ENCODE measurements at places on chromosomes 3 and 15.

DNA sequence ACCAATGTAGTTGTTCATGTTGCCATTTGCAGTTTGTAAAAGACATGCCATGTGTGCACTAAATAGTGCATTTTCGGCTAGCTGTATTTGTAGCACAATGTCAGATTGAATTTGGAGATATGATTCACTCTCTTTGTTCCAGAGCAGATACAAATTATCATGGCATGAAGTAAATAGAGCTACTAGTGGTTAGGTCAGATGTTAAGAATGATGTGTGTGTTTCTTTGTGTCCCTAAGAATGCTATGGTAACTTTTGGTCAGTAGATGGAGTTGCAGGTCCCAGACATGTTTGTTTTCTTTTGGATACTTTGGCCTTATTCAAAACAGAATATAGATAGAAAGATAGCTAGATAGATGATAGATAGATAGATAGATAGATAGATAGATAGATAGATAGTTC lies 595.8 kb downstream of the NLGN1 start:
- peak; percentile 6 for DNase-seq

GRCh38 chr3:85474241-85474640 lies 515.5 kb downstream of the CADM2 start:
- DNase-seq, result no peak

DNA sequence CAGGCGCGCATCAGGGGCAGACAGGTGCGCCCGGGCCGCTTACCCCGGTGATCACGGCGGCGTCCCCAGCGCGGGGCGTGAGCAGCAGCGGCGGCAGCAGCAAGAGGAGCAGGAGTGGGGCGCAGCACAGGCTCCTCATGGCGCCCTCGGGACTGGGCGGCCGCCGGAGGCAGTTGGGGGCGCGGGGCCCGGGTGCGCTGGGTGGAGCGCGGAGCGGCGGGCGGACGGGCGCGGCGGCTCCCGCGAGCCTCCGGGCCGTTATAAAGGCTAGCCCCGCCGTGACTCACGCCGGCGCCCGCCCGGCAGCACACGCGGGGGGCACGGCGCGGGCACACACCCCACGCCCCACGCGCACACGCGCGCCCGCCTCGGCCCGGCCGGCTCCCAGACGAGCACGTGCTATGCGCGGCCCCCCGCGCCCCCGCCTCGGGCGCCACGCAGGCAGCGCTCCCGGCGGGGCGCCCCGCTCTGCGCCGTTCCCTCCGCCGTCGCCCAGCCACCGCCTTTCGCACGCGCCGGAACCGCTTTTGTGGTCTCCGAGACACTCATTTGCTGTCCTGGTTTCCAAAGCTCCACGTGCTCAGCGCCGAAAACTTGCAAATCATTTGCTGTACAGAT lies at the start of gene PROK2:
Gene PROK2 (minus strand): TSS at position 235 of the 618 bp plus-strand sequence. CDS start 96 bp downstream, at position 139.
- peak; percentile 41 for DNase-seq

DNA sequence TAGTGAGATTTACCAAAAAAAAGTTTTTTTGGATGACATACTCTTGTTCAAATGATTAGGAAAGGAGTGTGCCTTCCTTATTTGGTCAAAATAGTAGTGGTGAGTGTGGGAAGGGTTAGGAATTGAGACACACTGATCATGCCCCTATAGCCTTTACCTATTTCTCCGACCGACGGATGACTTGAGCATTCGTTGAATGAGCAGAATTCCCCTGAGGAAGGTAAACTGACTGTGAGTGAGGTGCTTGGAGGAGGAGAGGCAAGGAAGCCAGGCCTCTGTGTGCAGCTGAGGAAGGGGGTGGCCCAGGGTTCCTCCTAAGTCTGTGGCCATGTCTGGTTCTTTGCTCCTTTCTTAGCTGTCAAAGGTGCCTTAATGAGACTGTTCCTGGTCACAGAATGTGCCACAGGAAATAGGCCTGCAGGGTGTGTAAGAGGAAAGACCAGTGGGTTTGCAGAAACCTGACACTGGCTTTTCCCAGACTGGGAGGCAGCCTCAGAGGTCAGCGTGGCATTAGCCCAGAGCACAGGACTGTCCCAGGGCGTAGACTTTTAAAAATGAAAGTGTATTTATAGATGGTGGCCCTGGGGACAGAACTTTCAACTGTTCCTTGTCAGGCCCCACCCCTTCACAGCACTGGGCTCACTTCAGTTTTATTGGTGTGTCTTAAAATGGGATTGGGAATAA lies 307.7 kb upstream of the C2CD4B start:
- DNase-seq, result no peak

DNA sequence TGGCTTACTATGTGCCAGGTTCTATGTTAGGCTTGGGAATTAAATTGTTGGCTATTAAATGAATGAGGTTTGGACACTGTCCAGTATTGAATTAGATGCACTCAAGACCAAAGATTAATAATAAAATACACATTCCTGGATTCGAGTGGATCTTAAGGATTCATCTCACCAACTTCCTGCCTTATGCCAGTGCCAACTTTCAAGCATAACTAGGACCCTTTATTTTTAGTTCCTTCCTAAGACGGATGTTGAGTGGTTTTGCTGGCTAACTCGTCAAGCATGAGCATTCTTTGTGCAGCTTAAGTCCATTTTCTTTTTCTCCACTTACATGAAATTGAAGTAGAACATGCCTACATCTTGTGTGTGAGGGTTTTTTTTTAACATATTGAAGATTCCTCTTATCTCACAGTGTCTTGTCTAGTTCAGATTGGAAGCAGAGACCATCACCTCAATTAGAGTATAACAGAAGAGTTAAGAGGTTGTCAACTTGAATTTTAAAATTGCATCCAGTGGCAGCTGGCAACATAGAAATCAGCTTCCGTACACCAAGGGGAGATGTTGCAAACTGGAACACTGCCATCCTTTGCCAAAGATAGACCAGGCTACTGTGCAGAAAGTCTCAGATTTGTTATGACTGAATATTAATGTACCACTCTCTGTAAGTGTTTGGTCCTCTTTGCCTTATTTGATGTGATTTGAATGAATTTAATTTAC lies 106.3 kb upstream of the BFSP2 start:
- DNase-seq, result no peak

DNA sequence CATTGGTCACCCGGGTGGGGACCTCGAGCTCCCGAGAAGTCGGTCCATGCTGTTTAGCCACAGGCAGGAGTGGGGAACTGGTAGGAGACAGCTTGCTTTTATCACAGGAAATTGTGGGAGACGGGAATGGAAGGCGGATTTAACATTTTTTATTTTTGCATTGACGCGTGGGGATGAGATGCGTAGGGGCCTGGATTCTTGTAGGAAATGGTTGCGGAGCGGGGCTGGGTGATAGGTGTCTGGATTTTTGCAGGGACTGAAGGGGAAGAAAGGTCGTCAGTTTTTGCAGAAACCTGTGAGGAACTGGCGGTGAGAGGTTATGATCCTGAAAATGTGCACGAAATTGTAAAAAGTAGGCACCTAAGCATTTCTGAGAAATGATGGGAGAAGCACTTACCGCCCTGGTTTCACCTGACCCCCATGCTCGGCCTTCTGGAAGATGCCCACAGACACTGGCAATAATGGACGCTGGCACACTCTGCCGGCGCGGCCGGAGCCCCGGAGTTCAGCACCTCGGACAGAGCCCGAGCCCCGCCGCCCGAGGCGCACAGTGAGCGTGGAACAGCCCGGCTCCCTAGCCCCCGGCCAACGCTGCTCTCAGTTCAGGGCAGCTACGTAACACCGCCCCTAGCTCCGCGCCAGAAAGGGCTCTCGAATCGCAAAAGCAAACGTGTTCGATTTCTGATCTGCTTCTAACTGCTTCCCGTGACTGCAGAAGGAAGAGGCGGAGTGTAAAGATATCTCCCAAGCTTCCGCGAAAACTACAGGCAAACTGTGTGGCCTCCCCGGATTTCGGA lies 928 bp downstream of the ANKRD34C start:
- DNase-seq, result peak; percentile 40

- DNase-seq, result no peak
Measured at GRCh38 chr3:134009345-134010000, 20.3 kb downstream of the SLCO2A1 start.

GRCh38 chr15:29917600-29918597 lies 95.6 kb upstream of the TJP1 start:
- no peak for DNase-seq

GRCh38 chr15:89307791-89308190 lies 26.8 kb downstream of the POLG start:
- no peak for DNase-seq

- DNase-seq, result no peak
Measured at GRCh38 chr15:90382320-90382719, 5.7 kb upstream of the IQGAP1 start.

- DNase-seq, result no peak
Measured at GRCh38 chr3:184491011-184491576, 70.5 kb upstream of the EPHB3 start.

- DNase-seq, result no peak
Measured at GRCh38 chr3:13661121-13661520, 112.2 kb downstream of the FBLN2 start.

GRCh38 chr3:120471643-120472042 lies 20.9 kb upstream of the FSTL1 start:
- DNase-seq, result no peak

- DNase-seq, result peak; percentile 8
Measured at GRCh38 chr15:43511012-43511885, 6.2 kb upstream of the MAP1A start.

GRCh38 chr3:23461069-23461468 lies 257.9 kb downstream of the UBE2E2 start:
- no peak for DNase-seq

GRCh38 chr15:29666241-29666640 lies 156.0 kb downstream of the TJP1 start:
- no peak for DNase-seq

DNA sequence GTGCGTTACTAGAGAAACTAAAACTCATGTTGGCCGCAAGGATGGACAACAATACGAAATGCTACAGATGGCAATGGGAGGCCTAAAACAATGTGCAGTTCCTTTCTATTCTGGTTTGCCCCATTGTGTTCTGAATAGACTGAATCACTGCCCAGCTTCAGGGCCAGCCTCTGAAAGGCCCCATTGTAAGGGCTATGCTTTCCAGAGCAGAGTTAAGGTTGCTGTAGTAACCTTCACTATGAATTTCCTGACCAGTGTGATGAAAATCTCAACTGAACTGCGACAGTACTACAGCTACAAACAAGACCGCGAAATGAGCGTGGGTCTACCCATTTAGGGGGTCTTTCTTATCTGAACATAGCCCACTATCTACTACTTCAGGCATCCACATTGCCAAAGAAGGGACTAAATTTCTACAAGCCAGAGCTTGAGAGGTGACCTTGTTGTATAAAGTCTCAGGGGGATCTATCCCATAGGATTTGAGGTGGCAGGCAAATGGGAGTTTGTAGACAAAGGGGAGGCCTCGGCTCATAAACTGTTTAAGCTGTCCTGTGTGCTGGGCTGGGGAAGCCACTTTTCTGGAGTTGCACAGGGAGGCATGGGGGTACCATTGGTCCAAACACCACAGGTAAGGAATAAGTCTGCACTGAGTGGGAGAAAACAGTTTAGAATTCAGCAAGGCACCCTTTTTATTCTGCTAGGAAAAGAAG lies 80.1 kb downstream of the MYO1E start:
- DNase-seq, result no peak

GRCh38 chr3:52050571-52050970 lies 5.8 kb downstream of the DUSP7 start:
- no peak for DNase-seq

GRCh38 chr3:192188218-192188835 lies 539.0 kb downstream of the FGF12 start:
- DNase-seq, result no peak

Measured in frontal cortex (tissue), 4 donors.